ENCODE measurements at places on chromosomes 12 and 14. TPM values are rescaled to one million over a fixed set of nuclear protein-coding genes. Genes with fewer than 3 reads are reported as not detected.
A peak's percentile ranks its signal among the peaks of the same experiment; 100 is the strongest.

- no peak for DNase-seq
Observed at GRCh38 chr12:8702159-8702558, 4.4 kb downstream of the RIMKLB start.

DNA sequence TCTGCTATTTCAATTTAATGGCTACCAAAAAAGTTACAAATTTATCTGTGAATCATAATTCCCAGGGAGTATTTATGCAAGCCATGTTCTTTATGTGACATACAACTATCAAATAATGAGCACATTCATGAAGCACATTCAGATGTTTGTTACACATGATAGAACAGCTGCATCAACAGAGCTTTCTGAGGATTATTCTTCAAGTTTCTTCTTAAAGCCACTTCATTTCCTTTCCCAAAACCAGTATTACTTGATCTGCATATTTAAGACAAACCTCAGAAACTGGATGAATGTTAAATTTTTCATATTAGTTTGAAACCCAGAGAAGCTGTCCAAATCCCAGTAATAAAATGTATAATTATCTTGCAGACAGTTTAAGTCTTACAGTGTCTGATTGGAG, 73.6 kb upstream of the SOX5 start:
- DNase-seq, result no peak

GRCh38 chr14:77268989-77269600, 1.9 kb downstream of the NGB start:
- no peak for DNase-seq

DNA sequence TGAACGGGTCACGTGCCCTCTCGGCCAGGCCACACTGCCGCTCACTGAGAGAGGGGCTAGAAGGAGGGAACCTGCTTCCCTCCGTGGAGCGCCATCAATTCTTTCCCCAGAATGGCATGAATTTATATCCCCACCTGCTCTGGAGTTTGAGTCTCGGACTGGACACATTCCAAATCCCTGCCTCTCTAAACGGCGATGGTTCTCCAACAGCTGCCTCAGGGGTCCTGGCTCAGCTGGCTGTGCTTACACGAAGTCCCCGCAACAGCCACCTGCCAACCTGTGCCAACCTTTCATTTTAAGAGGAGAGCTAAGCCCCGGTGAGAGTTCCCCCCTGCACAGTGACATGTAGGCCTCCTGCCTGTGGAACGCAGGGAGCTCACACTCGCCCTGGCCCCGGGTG, 73.2 kb downstream of the RIMBP2 start:
- DNase-seq, result no peak

DNA sequence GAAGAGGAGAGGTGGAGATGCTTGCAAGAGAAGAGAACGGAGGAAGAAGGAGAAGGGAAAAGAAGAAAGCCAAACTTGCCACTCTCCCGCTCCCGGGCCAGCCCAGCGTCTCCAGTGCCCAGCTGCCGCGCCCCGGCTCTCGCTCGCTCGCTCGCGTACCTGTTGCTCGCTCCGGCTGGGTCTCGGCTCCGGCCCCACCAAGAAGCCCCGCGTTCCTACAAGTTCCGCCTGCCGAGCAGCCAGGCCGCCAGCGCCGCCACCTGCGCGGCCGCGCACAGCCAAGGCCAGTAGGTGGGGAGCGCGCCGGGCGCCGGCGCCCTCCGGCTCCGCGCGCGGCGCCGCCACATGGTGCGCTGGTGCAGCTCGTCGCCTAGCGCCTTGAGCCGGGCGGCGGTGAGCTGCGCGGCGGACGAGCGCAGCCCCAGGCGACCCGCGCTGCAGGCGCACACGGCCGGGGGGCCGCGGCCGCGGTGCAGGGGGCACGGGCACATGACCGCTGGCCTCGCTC, 370 bp downstream of the HRK start:
- DNase-seq, result no peak

DNA sequence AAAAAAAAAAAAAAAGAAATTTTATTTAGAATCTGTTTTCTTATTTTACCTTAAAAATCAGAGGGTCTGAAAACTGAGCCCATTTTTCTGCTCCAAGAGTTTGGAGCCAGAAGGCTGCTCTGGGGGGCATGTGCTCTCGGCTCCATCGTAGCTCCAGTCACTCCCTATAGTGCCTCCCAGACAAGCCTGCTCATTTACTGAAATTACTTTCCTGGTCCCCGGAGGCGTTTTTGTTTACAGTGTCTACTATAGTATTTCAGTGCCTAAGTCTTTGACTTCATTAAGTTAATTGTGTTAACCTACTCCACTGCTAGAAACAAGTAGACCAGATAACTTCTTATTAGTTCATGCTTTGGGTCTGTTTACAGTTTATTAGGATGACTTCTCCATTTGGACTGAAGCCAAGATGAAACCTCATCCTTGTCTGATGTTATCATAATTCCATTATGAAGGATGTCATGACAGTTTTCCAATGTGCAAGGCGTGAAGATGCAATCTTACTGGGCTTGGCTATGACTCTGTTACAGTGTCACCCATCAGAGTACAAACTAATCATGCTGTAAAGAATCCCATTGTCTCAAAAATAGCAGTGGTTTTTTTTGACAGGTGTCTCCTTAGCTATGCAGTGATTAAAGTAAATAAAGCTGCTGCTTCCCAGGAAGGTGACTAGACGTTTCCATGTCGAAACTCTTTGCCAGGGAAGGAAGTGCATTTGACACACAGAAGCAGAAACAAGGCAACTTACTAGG, 182.3 kb downstream of the TMEM132C start:
- no peak for DNase-seq

DNA sequence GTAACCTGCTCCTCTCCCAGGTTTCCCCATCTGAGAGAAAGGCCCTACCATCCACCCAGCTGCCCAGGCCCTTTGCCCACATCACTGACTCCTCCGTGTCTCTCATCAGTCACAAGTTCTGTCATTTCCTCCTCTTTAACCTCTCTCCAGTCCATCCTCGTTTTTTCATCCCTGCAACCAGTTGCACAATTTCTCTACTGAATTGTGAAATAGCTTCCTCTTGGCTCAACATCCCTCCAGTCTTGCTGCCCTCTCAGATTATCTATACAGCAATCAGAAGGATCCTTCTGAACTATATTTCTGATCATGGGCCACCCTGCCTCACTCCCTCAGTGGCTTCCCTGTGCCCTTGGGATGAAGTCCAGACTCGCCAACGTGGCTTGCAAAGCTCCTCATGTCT, 6.8 kb downstream of the FAM161B start:
- DNase-seq, result no peak

DNA sequence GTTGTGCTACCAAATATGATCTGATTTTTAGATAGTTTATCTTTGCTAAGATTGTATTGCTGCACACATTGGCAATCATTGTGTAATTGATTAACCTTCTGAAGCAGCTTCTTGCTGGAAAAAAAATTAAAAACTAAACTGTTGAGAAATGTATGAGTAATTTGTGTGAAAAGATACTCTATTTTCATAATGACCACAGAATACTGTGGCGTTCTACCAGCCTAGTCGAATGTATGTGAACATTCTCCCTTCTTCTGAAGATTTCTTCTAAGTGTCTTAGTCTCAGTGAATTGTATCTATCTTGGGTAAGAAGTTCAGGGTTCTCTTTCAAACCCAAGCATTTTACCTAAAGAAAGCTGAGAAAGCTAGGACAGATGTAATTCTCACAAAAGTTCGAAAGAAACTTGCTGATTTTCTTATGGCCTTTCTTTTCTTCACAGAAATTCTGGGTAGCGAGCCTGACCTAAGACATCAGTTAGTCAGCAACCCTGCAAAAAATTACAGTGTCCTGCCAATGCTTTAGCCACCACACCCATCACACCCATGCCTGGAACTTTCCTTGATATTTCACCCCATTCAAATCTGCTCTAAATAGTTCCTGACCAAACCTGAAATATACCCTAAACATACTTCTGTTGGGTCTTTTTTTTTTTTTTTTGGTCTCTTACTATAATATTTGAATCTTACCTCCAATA, 27.1 kb upstream of the C12orf71 start:
- DNase-seq, result no peak

DNA sequence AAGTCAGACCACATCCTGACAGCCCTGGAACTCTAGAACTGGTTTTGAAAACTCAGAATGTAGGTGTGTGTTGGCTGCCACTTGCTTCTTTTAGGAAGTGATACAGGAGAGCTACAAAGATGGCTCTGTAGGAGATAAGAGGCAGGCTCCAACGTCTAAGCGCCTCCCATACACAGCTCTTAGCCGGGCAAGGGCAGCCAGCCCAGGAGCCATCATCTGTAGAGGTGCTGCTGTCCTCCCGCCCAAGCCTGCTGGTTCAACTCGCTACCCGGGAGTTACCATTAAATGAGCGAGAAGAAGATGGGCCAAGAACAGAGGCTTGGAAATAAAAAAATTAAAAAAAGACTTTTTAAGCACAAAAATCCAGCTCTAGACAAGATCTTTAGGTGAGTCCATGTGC, 61.2 kb upstream of the DIO3 start:
- DNase-seq, result peak; percentile 37

- DNase-seq, result no peak
Observed at GRCh38 chr12:129665414-129665813, 238.4 kb downstream of the TMEM132D start.

DNA sequence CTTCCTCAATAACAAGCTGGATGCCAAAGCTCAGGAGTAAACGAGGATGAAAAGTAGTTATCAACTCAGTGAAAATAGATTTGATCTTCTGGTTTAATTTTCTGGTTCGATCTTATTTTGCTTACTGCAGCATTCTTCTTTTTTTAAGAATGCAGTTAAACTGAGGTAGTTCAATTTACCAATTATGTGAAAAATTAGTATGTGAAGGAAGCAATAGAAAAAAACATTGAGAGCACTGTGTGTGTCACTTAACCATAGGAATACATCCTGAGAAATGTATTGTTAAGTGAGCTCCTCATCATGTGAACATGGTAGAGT, 111.4 kb upstream of the TSPAN8 start:
- no peak for DNase-seq

DNA sequence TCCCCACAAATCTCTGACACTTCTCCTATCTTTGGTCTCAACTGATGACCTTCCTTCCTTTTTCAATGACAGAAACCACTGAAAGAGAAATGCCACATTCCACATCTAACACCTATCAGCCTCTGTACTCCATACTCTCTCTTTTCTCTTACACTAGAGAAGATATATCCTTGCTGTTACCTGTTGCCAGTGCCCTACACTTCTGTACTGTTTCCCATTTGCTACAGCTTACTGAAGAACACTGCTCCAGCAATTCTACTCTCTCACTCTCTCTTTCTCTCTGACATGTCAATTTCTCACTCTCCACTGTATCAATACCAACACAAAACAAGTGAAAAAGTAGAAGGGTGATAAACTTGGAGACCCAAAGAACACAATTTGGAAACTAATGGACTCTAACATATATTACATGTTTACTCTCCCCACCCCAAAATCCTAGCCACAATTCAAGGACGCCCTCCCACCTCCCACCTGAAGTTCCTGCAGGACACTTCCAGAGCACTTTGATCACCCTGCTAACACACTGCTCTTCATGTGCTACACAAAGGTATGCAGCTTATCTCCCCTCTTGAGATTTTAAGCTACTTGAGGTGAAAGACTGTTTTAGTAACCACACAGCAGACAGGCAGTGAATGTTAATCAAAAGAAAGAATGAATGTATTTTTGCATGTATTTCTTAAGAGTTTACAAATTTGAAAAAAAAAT, 95.0 kb downstream of the MED13L start:
- no peak for DNase-seq

- DNase-seq, result no peak
Observed at GRCh38 chr14:100138082-100138787, 21.2 kb downstream of the DEGS2 start.

DNA sequence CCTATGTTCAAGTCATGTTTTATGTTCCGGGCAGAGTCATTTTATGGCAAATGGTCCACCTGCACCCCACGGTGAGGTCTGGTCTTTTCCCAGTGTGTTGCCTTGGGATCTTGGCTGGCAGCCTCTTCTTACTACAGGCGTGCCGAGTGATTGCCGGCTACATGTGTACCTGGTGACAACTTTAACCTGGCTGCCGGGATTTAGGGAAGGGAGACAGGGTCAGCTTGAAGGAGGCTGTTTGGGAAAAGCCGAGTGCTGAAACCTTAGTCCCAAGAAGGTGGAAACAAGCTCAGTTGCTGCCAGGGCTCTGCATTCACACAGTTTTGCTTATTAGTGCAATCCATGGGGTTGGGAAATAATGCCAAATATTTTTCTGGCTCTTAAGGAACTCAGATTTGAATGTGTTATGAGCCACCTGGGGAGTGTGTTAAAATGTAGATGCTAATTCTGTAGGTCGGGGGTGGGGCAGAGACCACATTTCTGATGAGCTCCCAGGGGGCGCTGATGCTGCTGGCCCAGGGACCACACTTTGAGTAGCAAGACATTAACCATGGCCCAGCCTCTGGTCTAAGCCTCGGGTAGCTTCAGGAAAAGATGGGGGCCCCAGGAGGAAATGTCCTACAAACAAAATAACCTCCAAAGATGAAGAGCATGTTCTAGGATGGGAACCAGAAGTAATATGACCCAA, 179.6 kb downstream of the TBX5 start:
- no peak for DNase-seq

DNA sequence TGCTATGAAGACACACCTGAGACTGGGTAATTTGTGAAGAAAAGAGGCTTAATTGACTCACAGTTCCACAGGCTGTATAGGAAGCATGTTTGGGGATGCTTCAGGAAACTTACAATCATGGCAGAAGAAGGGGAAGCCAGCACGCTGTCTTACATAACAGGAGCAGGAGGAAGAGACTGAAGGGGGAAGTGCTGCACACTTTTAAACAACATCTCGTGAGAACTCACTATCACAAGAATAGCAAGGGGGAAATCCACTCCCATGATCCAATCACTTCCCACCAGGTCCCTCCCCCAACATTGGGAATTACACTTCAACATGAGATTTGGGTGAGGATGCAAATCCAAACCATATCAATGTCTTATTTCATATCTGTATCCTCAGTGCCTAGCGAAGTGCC, 307.2 kb downstream of the ATP23 start:
- no peak for DNase-seq

CCDC38 gene
- total RNA-seq, result not detected

PRORP gene
- total RNA-seq, result 22.0 TPM

CLMN gene
- 7.6 TPM for total RNA-seq

LRCOL1 gene
- total RNA-seq, result not detected

EVL gene
- 41.8 TPM for total RNA-seq

RAB3IP gene
- 25.6 TPM for total RNA-seq

IFNG-AS1 gene
- not detected for total RNA-seq

PMEL gene
- total RNA-seq, result not detected

CRACR2A gene
- total RNA-seq, result 4.5 TPM

RAD52 gene
- total RNA-seq, result 7.1 TPM

GLT8D2 gene
- total RNA-seq, result 8.8 TPM

SDR9C7 gene
- not detected for total RNA-seq

C12orf60 gene
- total RNA-seq, result 2.0 TPM
